ENCODE measurements at places on chromosomes 7 and 10.

GRCh38 chr10:20142311-20142710 lies 326.1 kb downstream of the PLXDC2 start:
- no peak for DNase-seq

DNA sequence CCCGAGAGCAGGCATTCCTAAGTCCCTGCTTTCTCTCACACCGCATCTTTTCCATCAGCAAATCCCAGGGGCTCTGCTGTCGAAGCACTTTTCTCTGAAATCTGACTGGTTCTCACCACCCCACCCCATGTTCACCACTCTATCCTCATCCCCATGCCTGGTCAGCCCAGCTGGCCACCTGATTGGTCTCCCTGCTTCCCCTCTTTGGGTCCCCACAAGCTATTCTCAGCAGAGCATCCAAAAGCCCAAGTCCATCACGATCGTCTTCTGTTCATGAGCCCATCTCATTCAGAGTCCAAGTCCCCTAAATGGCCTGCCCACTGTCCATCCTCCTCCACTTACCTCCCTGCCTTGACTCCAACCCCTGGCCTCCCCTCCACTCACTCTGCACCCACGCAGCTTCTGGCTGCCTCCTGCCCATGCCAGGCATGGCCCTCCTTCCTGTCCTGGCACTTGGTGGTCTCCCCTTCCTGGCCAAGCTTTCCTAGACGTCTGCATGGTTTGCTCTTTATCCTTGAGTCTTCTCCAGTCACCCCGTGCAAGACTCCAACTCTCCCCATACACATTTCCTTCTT lies 1.6 kb upstream of the PPP2R2D start:
- DNase-seq: no peak

- DNase-seq: no peak
These were observed 724.7 kb upstream of the AUTS2 start for GRCh38 chr7:68873616-68874015.

- DNase-seq: no peak
These were observed 580.4 kb downstream of the MAGI2 start for GRCh38 chr7:78873117-78873516.

- DNase-seq: no peak
These were observed 3.9 kb downstream of the DDX21 start for GRCh38 chr10:68959695-68960527.

GRCh38 chr10:116490028-116490662 lies 55.6 kb upstream of the PNLIP start:
- no peak for DNase-seq

GRCh38 chr7:22921386-22922086 lies 92.4 kb downstream of the HYCC1 start:
- DNase-seq: no peak

DNA sequence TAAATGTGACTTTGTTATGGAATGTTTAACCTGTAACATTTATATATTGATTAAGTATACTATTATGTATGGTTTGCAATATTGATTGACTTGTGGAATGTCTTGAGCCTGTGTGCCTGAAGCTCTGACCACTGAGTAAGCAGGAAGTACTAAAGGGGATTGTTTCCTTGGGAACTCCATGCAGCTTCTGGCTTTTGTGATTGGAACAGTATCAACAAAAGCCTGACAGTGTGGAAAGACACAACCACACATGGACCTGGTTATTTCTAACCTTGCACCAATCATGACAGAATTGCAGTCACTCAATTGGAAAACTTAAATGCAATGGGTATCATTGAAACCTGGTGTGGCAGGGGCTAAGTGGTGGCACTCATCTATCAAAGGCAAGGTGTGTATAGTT lies 45.5 kb upstream of the PIK3CG start:
- no peak for DNase-seq

GRCh38 chr7:33592718-33593117 lies 312.6 kb upstream of the BMPER start:
- no peak for DNase-seq

GRCh38 chr10:86653379-86653778 lies 968 bp upstream of the OPN4 start:
- no peak for DNase-seq

DNA sequence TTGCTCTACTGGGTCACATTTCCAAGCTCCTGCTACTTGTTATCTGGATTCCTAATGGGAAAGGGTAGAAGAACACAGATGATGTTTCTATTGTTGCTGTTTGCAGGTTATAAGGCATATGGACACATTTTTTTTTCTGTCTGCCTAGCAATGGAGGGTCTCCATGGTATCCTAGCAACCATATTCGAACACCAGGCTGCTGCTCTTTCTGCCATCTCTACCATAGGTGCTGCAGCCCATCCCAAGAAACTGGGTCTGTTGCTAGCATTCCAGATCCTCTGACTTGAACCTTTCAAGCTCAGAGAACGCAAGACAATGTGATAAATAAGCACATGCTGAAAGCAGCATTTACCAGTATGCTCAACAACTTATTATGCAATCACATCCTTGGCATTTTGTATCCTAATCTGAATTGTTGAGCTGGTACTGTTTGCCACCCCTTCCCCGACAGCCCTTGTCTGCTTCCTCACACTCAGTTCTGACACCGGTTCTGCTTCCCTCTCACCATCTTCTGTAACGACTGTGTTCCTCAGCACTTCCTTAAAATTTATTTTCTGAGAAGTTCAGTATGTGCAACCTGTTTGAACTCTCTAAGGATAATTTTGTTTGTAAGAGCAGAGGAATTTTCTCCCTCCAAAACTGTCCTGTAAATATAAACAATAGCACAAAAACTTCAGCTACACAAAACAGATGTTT lies 6.2 kb downstream of the PRKG1 start:
- DNase-seq: no peak

- DNase-seq: no peak
These were observed 8.3 kb downstream of the HOXA4 start for GRCh38 chr7:27122077-27122910.

GRCh38 chr10:75019370-75019769 lies 92.1 kb upstream of the SAMD8 start:
- DNase-seq: no peak

DNA sequence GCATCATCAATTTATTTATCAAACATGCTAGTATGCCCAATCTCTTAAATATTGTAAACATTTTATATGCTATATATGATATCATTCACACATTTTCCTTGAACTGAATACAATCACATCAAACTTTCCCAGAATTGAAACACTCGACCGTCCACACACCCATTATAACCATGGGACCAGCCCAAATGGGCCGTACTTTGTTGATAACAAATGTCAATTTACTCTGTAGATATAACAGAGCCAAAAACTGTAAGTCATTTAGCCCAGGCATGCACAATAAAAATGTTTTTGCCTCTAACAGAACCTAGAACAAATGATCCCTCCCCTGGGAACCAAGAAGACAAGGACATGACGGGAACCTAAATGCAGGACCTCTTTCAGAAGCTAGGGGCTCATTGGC lies 683 bp upstream of the ANKRD22 start:
- DNase-seq: no peak

DNA sequence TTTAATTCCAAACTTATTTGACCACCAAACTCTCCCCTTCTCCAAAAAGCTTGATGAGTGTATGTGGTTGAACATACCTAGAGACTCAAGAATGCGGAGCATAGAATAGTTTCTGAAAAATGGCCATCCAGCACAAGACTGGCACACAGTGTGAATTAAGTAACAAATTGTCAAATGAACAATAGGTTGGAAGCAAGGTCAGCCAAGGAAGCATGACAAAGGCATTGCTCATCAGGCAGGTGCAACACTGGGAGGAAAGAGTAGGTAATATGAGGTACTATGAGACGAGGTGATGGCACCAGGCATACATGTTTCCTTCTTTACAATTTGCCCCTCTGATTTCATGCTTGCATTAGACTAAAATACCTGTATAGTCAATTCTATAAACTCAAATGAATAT lies 73.7 kb downstream of the DKK1 start:
- DNase-seq: no peak

DNA sequence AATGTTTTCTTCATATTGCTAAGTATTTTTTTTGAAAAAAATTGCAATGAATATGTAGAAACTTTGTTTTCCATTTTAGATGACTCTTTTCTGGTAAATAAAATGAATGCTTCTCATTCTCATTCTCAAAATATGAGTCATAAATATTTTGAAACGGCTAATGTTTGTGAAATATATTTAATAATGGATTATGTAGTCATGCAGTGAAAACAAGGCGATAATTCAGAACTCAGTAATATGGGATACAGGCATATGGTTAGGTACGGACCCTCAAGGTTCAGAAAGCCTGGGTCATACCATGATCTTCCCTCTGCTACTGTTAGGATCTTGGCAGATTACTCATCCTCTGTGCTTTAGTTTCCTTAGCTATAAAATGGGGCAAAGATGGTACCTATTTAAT lies 46.2 kb upstream of the SLC39A12 start:
- DNase-seq: no peak

- no peak for DNase-seq
These were observed 98.8 kb upstream of the AGR3 start for GRCh38 chr7:16980539-16980938.

DNA sequence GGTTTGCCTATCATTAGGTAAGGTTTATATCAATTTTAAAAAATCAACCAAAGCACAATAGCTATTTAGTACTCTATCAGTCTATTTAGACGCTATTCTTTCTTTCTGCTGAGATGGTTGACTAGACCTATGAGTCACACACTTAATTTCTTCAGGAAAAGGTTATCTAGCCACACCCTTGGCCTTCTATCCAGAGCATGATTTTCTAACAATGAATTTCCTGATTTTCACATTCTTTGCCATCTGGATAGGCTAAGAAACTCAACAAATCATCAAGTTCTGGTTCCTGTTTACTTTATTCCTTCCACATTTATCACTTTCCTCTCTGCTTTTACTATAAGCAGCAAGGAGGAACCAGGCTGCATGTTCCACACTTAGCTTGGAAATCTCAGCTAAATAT lies 8.1 kb downstream of the PRPS1L1 start:
- no peak for DNase-seq

DNA sequence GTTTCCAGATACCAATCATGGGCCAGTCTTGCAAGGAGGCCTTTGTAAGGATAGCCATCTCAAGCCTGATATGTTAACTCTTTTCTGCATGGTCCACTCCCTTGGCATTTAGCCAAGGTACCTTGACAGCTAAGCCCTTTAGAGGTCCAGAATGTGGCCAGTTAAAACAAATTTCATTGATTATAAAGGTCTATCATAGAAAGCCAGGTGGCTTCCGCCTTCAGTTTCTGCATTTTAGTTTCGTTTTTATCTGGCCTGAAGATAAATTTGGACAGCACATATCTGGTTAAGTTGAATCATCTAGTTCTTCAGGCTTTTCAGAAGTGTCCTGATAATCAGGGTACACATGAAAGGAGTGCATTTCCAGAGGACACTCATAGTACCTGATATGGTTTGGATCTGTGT lies 30.7 kb downstream of the ANKIB1 start:
- DNase-seq: no peak

GRCh38 chr7:42197451-42197850 lies 39.6 kb downstream of the GLI3 start:
- no peak for DNase-seq

DNA sequence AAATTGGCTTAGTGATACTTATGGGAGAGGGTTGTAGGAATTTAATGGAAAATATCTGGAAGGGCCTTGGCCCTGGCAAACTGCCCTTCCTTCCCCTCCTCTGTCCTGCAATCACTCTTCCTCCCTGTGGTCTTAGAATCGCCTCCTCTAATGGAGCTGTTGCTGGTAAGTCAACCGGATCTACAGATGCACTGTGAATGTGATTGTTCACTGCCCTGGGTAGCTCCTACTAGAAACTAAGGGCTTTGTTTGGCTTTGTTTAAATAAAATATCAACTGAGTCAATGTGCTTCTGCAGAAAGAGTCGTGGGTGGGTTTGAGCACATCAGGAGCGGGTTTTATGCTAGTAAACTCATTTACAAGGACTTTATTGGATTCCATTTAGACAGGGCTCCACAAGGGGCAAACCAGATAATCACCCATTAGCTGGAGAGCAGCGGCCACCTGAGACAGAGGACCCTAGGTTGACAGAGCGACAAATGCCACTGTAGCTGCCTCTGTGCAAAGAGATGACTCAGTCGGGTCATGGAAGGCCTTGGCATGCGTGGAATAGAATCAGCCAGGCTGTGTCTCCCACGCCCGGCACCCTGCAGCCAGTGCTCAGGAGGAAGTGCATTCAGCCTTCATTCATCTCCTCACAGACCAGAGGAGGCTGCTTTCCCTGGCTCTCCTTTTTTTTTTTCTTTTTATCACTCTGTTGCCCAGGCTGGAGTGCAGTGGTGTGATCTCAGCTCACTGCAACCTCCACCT lies 97.9 kb downstream of the GAD2 start:
- no peak for DNase-seq

- no peak for DNase-seq
These were observed 12.1 kb upstream of the STK17A start for GRCh38 chr7:43570688-43571365.

DNA sequence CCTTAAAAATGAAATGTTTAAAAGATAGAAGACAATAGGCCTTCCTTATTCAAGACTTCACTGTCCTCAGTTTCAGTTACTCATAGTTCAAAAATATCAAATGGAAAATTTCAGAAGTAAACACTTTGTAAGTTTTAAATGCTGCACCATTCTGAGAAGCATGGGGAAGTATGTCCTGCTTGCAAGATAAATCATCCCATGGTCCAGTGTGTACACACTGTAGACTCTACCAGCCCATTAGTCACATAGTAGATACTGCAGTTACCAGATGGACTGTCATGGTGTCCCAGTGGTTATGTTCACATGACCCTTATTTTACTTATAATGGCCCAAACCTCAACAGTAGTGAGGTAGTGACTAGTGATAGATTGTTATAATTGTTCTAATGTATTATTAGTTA lies 69.5 kb downstream of the PTPN12 start:
- DNase-seq: no peak

- DNase-seq: no peak
These were observed 256.2 kb upstream of the CACNA2D1 start for GRCh38 chr7:82699773-82700186.

DNA sequence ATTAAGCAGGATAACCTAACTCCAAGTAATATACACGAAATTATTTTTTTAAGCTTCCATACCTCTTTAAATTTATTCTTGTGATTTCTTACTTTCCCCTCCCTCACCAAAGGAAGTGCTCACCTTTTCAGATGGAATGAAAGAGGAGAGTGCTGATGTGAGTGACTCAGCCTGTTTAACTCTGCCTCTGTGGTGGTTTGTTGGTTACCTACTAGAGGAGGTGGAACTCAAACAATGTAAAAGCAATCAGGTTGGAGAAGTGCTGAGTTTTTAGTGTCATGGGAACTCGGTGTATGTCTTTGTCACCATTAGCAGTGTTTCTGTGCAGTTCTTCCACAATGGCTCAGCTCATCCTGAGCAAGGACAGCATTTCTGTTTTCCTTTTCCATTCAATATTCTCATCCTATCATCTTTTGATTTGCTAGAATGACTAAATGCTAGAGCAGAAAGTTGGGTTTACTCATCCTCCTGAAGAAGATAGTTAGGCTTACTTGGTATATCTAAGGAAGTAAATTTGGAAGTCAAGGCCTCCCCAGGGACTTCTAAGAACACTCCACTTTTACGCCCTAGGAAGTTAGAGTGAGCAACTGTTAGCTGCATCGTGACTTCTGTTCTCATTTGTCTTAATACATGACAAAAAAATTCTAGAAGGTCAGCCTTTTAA lies 6.0 kb downstream of the ADD3 start:
- DNase-seq: no peak

Data from NCI-H1930 (cell line).